Frontal cortex (tissue), 4 donors: ENCODE measurements at places on chromosomes 1 and 21. TPM values are rescaled to one million over a fixed set of nuclear protein-coding genes. Genes with fewer than 3 reads are reported as not detected.

C1orf87 gene
- total RNA-seq = not detected

OXCT2 gene
- 0.82 TPM for total RNA-seq

- no peak for DNase-seq
Observed at GRCh38 chr1:10724052-10724494, 72.4 kb downstream of the CASZ1 start.

PPM1J gene
- total RNA-seq = 4.1 TPM

CIART gene
- 2.0 TPM for total RNA-seq

COPA gene
- 161 TPM for total RNA-seq

PRDX6 gene
- total RNA-seq = 27.3 TPM

- no peak for DNase-seq
Observed at GRCh38 chr1:35112668-35113067, 33.5 kb downstream of the ZMYM1 start.

DNA sequence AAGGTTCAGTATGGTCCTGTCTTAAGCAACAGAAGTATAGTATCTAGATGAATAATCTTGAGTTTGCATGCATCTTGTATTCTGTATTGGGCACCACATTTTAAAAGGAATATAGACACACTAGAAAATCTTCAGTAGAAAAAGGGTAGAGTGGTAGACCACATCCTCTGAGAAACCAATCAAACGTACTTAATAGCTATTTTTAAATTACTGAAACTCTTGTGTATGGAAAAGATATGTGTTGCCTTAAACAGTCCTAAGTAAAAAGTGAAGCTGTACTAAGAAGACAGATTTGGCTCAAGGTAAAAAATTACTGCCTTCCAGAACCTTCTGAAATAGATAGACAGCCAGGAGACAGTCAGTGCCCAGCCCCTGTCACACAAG is 3.1 kb downstream of the CTXND2 start:
- DNase-seq = no peak

- DNase-seq = no peak
Observed at GRCh38 chr1:47942240-47942629, 55.0 kb downstream of the TRABD2B start.

EXTL1 gene
- 1.2 TPM for total RNA-seq

DNA sequence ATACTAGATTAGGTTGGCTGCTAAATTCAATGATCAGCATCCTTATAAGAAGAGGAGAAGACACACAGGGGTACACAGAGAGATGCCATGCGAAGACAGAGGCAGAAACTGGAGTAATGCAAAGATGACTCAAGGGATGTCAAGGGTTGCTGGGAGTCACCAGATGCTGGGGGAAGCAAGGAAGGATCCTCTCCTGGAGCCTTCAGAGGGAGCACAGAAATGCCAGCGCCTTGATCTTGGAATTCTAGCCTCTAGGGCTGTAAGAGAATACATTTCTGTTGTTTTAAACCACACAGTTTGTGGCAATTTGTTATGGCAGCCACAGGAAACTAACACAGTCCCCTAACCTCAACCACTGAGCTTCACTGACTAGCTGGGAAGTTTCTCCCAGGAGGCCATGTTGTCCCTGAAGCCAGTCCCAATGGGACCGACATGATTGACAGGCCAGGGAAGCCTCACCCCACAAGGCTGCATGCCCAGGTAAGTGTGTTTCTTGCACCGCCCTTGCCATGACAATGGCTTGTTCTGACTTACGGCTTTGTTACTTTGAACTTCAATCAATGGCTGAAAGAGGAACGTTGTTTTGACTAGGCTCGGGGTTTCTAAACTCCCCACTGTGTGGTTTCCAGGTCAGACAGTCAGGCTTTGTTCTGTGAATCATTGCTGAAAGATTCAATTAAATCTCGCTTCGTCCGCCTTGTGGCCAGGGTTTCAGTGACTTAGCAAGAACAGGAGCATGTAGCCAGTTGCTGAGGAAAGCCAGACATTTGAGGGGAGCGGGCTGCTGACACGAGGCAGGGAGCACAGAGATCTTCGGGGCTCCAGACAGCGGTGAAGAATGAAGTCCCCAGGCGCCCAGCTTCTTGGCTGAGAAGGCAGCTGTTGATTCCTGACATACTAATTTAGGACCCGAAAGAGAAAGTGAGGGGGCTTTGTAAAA is 62.3 kb downstream of the RUNX1 start:
- DNase-seq = no peak

GRCh38 chr1:18875796-18876128 is 16.3 kb upstream of the TAS1R2 start:
- no peak for DNase-seq

GSTM3 gene
- 80.3 TPM for total RNA-seq

WRAP73 gene
- 15.1 TPM for total RNA-seq

DNA sequence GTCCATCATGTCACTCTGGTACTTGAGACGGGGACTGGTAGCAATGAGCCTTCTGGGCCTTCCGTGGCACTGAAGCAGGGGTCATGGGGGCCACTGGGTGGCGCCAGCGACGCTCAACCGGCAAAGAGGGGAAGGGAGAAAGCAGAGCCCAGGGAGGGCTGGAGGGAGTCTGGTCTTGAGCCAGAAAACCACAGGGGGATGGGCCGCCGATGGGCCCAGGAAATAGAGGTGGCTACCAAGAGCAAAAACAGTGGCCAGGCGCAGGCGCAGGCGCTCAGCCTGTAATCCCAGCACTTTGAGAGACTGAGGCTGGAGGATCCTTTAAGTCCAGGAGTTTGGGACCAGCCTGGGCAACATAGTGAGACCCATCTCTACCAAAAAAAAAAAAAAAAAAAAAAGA is 21.8 kb downstream of the EXOC8 start:
- no peak for DNase-seq

AKNAD1 gene
- 5.3 TPM for total RNA-seq

GRCh38 chr1:27000090-27000816 is 6.8 kb downstream of the TRNP1 start:
- DNase-seq = no peak

DNA sequence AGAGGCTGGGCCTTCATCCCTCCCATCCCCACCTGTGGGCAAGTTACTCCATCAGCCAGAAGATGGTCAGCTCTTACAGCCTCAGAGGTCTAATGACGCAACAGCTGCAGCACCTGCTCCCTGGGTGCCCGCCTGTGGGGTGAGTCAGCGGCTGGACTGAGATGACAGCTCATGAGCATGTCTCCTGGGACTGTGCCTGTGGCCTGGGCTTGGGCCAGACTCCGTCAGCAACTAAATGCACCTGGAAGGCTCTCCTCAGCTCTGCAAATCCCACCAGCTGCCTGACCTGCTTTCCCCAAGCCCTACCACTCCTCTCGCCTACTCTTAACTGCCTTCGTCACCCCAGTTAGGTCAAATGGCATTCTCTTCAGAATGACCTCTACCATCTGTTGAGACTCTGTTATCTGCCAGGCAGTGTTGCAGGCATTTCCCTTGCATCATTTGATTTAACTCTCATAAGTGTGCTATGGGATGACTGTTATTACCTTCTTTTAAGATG is 47.7 kb downstream of the ETS2 start:
- DNase-seq = no peak

GRCh38 chr1:39737546-39738169 is 1.0 kb upstream of the PPIE start:
- no peak for DNase-seq

GRCh38 chr1:31004231-31004621 is 61.3 kb downstream of the PUM1 start:
- no peak for DNase-seq

GRCh38 chr1:83055391-83056170 is 943.4 kb downstream of the TTLL7 start:
- no peak for DNase-seq

GRCh38 chr1:43340559-43340958 is 2.9 kb downstream of the MPL start:
- no peak for DNase-seq

DNA sequence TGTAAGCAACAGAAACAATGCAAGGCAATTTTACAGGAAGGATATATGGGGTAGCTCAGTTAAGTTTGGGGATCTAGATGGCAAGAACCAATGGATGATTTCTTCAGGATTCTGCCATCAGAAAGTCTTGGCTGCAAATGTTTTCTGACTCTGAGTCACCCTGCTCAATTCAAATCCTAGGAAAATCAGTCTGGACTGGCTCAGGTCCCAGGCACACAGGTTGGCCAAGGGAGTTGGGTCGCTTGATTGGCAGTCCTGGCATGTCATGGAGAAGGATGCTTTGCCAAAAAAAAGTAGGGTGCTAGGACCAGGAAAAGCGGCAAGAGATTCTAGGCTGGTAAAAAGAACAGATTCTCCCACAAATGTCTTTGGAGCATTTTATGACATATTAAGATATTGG is 28.9 kb upstream of the S1PR1 start:
- no peak for DNase-seq

- DNase-seq = no peak
Observed at GRCh38 chr1:36910886-36911540, 123.3 kb downstream of the GRIK3 start.

GRCh38 chr1:17507915-17508314 is 31.6 kb upstream of the ARHGEF10L start:
- no peak for DNase-seq

DNA sequence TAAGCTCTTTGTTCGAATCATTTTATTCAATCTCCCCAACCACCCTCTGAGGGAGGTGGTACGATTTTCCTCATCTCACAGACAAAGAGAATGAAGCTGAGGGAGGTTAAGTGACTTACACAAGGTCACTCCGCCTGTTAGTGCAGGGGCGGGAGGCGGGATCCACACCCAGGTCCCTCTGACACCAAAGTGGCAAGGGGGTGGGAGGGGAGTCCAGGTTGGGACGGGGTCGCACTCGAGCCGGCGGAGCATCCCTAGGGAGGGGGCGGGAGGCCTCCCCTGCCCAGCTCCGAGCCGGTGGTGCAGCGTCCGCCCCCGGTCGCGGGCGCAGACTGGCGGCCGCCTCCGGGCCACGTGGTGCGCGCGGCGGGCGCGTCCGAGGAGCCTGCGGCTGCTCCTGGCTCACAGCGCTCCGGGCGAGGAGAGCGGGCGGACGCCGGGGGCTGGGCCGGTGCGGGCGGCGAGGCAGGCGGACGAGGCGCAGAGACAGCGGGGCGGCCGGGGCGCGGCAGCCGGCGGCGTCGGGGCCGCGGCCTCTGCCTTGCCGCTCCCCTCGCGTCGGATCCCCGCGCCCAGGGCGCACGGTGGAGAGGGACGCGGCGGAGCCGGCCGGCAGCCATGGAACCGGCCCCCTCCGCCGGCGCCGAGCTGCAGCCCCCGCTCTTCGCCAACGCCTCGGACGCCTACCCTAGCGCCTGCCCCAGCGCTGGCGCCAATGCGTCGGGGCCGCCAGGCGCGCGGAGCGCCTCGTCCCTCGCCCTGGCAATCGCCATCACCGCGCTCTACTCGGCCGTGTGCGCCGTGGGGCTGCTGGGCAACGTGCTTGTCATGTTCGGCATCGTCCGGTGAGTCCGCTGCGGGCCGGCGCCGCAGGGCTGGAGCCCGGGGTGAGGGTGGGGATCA is at the start of gene OPRD1:
Gene OPRD1 (plus strand): TSS at position 405 of the 903 bp plus-strand sequence. CDS start 214 bp downstream, at position 619.
- DNase-seq = peak; percentile 42

CELA2A gene
- not detected for total RNA-seq

PDC gene
- not detected for total RNA-seq

DNA sequence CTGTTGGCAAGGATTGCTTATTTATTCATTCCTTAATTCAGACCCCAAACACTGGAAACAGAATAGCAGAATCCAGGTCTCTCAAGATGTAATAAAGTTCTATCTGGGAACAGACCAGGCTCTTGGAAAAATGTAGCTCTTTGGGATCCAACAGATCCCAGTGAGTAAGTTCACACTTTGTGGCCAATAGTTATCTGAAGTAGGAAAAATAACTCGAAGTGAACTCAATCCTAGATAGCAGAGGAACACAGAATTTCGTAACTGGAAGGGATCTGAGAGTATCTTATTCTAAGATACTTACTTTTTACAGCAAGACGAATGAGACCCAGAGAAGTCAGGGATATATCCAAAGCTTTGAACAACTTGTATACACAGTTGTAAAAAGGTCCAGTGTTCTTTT is 150.7 kb upstream of the CD34 start:
- DNase-seq = no peak

DNA sequence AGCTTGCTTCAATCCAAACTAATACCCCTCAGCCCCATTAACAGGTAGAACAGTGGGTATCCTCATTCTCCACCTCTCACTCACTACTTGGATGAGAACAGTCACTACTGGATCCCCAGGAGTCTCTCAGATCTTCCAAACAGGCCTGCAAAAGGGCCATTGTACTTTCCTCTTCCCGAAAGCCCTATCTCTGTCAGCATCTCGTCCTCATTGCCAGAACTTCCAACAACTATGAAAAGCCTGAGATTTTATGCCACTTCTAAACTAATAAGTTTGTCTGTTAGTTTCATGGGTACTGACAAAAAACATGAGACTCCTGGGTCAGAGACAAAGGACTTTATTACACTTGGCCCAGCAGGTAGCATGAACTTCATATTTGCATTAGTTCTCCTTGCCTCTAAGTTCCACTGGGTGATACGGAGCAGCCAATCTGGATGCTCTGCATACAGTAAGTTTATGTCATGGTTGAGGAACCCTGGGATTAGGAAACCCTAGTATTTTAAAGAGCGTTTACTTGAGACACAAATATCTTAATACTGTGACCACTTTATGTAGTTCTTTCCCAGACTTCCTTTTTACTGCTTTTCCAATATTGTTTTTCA is 38.1 kb downstream of the VANGL2 start:
- DNase-seq = no peak

DNA sequence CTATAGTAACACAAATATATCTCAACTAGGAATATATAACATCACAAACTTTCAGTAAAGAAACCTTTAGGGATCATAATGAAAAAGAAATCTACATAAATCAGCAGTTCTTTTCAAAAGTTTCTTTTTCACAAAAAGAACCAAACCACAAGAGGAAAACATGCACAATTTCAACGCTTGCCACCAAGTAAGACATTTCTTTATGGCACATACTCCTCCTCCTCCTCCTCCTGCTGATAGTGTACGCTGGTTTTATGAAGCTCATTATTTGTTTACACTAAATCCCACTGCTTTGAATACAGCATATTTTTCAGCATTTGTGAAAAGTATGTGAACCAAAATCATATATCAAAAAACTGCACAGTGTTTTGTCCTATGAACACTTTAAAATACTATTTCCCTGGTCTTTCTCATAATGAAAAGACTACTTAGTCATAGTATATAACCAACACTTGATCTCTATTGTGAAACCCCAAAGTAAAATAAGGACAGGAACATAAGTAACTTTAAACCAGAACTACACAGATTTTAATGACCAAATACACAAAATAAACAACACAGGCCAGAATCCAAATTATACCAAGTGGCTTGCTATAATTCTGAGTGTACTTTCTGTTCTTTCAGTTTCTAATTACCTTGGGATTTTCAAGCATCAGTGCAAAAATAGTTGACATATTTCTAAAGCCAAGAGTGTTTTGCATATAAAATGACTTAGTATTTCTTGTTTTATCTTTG is 184.2 kb downstream of the EIF4G3 start:
- DNase-seq = no peak

LRRC39 gene
- 9.0 TPM for total RNA-seq

DNA sequence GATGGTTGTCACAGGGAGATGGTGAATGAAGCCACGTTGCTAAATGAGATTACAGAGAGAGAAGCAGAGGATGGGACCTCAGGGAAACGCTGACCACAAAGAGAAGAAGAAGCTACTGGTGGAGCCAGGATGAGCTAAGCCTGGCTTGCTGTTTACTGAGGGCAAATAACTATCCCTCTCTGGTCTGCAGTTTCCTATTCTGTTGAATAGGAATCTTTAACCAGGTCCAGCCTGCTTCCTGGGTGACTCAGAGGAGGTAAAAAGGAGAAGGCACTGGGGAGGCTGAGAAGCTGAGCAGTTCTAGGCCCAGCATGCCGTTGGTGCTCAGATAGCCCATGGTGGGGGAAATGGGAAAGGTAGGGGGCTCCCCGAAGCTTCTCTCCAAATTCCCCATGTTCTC is 29.6 kb downstream of the DMBX1 start:
- DNase-seq = no peak
